ENCODE measurements at places on chromosomes 1 and 21.
A peak's percentile ranks its signal among the peaks of the same experiment; 100 is the strongest.

GRCh38 chr1:111973150-111973790 lies 16.2 kb downstream of the KCND3 start:
- no peak for DNase-seq

DNA sequence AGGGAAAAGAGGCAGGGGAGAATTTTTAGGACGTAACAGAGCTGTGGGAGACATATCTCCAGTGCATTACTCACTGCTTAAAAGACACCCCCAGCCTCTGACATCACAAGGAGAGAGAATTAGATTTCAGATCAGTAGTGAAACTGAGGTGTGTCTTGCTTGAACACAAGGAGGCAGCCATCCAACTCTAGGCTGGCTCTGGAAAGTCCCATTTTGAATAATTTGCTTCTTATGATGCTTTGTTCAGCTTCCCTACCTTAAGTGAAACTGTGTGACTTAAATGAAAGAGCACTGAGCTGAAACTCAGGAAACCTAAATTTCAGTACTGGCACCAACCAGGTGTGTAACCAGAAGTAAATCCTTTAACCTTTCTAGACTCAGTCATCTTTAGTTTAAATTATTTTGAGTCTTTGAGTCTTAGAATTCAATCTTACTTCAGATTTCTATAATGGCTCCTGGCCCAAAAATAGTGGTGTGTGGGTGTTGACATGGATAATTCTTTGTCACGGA lies 251.6 kb upstream of the SGIP1 start:
- DNase-seq = peak; percentile 39

DNA sequence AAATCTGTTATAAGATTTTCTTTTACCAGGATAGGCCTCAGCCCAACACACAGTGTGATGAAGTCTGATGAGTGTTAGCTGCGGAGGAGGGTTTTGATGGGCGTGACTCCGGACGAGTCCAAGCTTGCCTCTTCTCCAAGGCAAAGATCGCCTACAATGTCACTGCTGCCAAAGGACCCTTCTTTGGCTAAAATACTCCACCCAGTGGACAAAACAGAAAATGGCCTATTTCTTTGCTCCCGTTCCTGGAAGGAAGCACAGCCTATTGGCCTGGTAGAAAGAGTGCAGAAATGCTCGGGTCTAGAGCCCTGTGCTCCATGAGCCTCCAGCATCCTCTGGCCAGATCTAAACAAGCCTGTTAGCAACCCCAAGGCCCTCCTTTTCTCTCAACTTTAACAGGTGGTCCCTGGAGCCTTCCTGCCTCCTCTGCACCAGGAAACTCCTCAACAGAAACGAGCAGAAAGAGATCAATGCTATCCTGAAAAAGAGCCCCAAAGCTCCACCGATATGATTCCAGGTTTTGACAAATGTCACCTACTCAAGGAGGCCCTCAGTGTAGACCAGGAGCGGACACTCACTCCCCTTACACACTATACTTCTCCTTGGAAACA lies 3.4 kb upstream of the CASQ2 start:
- no peak for DNase-seq

DNA sequence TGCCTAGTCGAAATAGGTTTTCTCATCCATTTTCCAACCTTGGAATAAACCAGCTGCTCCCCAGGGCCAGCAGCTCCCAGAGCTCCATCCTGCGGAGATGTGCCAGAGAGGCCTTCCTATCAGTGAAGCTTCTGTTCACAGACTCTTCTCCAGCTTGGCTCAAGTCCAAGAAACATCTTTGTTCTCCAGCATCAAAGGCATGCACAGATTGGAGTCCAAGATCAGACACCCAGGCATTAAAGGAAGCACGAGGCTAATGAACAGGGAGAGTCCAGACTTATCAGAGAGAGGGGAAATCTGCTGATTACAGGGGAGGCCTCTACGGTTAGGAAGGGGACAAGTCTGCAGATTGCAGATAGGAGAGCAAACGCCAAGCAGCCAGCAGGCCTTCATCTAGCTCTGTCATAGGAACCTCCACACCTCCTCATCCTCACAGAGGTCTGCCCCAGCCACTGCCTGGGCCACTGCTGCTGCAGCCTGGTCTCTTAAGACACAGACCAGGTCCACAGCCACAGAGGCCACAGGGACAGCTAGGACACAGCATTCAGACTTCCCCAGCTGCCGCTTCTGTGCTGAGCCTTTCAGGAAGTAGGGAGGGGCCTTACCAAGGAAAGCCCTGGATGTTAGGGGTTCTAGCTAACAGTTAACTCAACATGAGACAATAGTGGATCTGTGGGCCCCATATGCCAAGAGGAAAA lies 3.4 kb downstream of the PRR9 start:
- DNase-seq = no peak

DNA sequence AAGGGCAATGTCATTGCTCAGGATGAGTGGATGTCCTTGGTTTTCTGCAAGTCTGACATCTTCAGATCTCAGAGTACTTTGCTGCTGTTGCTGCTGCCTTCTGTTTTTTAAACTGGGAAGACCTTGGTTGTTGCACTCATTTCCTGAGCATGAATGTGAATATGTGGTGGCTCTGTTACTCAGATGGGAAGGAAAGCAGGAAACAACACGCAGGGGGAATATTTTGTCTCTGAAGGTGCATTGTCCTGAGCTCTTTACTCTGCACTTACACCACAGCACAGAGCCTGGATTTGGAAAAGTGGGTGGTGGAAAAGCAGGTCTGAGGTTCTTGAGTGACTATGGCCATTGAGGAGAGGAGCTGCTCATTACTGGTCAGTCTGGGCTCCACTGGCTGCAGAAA lies 36.3 kb downstream of the PTGFRN start:
- no peak for DNase-seq

- no peak for DNase-seq
These were observed 27.4 kb upstream of the GPR25 start for GRCh38 chr1:200845360-200845759.

DNA sequence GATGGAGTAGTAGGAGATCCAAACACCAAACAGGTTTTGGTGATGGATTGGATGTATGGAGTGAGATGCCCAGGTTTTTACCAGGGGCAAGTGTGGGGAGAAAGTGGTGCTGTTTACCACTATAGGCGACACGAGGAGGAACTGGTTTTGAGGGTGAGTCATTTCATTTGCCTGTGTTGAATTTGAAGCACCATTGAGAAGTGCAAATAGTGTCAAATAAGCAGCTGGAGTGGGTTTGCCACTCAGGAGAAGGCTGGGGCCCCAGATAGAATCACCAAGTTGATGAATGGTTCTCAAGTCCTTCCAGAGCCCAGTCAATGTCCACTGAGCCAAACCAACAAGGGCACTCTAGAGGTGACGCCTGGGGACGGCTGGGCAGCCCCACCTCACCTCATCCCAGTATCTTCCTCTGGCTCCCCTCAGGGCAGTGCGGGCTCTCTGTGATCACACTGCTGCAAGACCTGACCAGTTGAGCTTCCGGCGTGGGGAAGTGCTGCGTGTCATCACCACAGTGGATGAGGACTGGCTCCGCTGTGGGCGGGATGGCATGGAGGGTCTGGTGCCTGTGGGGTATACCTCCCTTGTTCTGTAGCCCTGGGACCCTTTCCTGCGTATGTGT lies 9.4 kb downstream of the RUSC1 start:
- DNase-seq = no peak

DNA sequence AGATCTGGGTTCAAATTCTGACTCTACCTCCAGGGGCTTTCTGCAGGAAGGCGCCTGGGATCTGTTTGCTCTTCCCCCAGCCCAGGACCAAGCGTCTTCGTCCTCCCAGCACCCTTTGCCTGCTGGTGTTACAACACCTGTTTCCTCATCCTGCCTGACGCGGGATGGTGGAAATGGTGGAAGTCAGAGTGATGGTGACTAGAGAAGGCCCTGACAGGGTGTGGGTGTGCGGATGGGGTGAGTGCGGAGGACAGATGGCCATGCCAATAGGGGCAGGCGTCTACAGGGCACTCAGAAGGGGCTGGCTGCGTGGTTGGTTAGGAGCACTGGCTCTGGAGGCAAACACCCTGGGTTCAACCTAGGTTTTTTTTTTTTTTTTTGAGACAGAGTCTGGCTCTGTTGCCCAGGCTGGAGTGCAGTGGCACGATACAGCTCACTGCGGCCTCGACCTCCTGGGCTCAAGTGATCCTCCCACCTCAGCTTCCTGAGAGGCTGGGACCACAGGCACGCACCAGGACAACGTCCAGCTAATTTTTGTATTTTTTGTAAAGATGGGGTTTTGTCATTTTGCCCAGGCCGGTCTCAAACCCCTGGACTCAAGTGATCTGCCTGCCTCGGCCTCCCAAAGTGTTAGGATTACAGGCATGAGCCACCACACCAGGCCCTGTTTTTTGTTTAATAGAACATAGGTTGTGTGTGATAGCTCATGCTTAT lies 1.5 kb downstream of the THEMIS2 start:
- DNase-seq = no peak

DNA sequence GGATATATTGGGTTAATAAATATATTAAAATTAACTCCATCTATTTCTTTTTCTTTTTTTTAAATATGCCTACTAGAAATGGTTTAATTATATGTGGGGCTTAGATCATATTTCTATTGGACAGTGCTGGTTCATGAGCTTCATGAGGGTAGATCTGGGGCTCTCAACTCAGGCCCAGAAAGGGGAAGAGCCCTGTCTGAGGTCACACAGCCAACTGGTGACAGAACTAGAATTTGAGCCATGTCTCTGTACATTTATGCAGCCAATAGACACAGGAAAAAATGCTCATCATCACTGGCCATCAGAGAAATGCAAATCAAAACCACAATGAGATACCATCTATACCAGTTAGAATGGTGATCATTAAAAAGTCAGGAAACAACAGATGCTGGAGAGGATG lies 5.1 kb upstream of the EPHB2 start:
- no peak for DNase-seq

DNA sequence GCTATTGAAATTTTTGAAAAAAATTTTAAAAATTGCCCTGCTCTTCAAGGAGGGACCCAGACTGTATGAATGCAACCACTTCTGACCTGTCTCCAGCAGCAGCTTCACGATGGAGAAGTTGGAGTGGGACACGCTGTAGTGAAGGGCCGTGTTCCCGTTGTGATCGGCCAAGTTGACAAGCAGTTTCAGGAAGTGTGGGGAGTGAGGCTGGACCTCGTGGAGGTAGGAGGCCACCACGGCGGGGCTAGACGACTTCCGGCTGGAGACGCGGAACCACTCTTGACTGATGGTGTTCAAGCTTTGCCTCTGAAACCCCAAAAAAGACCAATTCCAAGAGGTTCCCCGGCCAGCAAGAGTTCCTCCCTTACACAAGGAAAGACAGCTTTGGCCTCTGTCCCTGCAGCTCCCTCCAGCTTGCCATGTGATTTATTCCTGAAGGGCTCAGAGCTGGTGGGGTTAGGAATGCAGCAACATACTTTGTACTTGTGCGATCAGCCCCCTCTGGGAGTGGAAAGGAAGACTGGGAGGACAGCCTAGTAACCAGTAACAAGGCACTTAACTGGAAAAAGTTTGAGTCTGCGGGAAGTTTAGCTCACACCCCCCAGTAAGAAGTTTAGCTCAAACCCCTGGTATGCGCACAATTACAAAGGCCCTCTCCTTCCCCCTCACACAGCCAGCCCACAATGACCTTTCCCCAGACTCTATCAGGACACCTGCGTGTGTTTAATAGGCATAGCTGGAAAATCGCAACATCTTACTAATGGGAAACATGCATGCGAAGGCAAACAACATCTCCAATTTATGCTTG lies 56.0 kb downstream of the KANK4 start:
- no peak for DNase-seq

GRCh38 chr21:42332557-42333317 lies 17.5 kb upstream of the TFF3 start:
- no peak for DNase-seq

GRCh38 chr1:202225131-202225530 lies 31.5 kb downstream of the LGR6 start:
- DNase-seq = no peak

GRCh38 chr1:68442822-68443556 lies 6.8 kb downstream of the RPE65 start:
- no peak for DNase-seq

DNA sequence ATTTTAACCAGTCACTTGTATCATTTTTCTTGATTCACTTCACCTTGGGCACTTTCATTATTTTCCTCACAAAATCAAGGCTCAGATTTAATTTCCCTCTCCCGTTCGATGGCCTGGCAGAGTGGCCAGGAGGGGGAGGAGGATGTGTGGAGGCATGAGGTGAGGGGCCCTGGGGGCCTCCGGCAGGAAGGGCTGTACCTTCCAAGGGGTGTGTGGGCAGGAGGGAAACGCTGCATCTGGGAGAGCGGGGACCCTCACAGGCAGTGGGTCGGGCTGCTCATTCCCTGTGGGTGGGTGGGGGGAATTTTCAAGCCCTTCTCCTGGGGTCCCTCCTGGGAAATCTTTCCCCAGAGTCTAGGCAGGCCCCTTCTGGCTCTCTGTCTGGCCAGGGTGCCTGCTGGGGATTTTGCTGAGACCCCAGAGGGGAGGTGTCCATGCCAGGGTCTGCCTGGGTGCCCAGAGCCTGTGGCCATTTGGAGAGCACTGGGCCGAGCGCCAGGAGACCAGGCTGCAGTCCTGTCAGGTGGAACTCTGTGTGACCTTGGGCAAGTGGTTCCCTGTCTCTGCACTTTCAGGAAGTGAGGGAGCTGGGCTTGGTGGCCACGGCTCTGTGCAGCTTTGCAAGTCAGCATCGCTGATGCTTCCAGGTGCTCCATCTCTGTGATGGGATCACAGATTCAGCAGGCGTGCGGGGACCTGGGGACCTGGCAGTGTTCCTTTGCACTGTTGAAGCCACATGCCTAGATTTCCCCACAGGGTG lies 81.9 kb upstream of the C1orf174 start:
- no peak for DNase-seq

DNA sequence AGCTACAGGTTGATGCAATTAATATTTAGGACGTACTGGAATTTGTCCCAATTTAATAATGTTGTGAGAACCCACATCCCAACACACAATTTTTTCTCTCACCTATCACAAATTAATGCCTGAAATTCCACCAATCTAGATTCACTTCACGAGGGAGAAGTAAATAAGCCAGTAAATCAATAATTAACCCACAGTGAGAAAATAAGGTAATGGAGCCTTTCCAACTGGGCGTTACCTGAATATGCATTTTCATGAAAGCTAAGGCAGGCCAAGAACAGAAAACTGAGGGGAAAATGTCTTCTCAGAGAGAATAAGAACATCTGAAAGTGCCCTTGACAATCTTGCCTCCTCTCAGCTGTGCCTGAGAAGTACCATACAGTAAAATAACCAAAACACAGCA lies 240.8 kb upstream of the NR5A2 start:
- DNase-seq = no peak

DNA sequence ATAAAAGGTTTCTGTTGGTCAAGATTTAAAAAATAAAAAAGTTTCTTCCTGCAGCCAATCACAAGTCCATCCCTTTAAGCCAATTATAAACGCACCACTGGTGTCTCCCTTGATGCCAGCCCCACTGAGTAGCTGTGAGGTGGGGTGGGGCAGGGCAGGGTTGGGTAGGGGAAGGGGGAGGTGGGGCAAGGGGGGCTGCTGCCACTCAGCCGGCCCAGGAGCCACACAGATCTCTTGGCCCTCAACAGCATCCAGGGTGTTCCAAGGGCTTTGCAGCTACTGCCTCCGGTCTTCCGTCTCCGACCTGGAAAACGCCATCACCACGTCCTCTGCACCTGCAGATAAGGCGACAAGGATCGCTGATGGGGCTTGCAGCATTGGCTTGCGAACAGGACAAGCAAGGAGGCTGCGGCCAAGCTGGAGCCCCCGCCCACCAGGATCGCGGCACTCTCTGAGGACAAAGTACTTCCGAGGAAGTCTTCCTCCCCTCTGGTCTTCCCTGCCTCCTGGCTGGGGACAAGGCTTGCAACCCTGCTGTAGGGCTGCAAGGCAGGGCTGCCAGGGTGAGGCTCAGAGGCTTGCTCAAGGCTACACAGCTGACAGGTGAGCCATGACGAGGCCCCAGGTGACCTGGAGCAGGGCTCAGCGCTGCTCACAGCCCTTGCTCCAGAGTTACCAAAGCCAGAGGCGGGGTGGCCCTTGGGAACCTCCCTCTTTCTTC lies 26.8 kb upstream of the CLSTN1 start:
- no peak for DNase-seq

- DNase-seq = no peak
These were observed 17.6 kb downstream of the HTR6 start for GRCh38 chr1:19682257-19682656.
